Stimulated activated effector memory CD8-positive, alpha-beta T cell treated with anti-CD3 and anti-CD28 coated beads, Interleukin-12 subunit alpha, Interleukin-12 subunit beta, amount 100 ng/mL, for 72 hours (primary cell): ENCODE measurements at places on chromosomes 7 and 10.
A peak's percentile ranks its signal among the peaks of the same experiment; 100 is the strongest.

- DNase-seq, result no peak
Observed at GRCh38 chr7:142188846-142189245, 69.0 kb downstream of the PRSS58 start.

- DNase-seq, result no peak
Observed at GRCh38 chr10:29840516-29841276, 205.9 kb upstream of the SVIL start.

DNA sequence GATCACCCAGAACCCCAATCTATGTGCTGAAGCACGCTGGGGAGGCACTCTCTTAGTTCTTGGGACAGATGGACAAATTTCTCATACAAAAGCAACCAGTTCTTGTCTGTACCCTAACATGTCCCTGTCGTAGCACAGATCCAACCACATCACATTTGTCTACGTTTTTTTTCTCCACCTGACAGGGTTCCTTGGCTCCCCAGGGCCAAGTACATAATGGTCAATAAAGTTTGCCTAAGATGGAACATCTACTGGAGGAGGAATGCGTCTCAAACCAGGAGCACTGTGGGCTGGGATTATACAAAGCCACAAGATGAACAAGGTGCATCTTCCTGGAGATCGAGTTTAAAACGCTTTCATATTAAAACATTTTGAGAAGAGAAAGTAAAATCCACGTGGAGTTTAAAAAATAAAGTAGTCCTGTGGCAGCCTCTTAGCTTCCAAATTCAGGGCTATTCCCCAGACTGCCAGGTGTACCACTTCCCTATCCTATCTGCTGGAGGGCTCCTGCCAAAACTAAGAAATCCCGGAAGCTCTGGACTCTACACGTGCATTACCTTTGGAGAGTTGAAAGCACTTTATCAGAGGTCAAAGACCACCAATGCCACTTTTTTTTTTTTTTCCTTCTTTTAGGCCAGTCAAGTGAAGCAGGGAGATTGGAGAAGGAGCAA, 1.4 kb downstream of the TMEM243 start:
- no peak for DNase-seq

DNA sequence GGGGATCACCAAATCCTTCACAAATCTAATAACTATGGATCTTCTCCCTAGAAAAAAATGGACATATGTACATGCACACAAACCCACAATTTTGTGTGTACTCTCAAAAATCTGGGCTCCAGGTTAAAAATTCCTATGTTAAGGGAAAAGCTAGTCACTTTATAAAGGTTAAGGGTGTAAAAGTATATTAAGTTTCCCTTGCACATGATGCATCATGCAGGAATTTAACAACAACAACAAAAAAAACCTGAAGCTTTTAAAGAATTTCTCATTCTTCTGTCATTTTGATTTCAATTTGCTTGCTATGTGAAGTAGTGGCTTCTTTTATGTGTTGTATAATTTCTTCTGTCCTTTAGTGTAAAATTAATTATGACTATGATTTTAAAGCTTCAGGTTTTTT, 123.7 kb downstream of the CNOT4 start:
- no peak for DNase-seq

GRCh38 chr7:75931680-75932079, 16.7 kb downstream of the POR start:
- no peak for DNase-seq

- no peak for DNase-seq
Observed at GRCh38 chr7:129958643-129959470, 6.1 kb upstream of the UBE2H start.

DNA sequence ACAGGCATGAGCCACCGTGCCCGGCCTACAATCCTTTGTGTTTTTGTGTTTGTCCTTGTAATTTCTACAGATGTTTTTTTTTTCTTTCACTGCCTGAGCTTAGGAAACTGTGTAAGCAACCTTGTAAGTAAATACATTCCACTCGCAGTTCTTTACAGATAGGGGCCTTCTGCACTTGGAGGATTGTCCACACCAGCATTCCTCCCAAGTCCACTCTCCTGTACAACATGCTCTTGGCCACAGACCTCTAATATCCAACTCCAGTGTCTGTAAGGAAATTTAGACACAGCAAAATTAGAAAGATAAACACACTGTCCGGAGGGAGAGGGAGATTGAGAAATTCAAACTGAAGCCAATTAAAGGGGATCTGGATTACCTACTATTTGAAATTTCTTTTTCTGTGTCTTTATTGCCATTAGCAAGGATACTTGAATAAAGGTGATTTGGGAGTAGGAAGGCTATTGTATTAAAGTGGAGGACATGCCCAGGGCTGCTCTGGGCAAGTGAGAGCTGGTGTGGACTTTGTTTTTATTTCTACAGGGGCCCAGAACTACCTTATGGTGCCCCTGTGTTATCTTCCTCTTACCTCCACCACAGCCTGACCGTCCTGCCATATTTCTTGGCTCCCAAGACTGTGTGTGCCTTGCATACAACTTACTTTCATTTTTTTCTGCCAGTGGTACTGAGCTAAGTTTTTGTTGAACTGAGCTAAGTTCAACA, 9.7 kb downstream of the MXI1 start:
- no peak for DNase-seq

DNA sequence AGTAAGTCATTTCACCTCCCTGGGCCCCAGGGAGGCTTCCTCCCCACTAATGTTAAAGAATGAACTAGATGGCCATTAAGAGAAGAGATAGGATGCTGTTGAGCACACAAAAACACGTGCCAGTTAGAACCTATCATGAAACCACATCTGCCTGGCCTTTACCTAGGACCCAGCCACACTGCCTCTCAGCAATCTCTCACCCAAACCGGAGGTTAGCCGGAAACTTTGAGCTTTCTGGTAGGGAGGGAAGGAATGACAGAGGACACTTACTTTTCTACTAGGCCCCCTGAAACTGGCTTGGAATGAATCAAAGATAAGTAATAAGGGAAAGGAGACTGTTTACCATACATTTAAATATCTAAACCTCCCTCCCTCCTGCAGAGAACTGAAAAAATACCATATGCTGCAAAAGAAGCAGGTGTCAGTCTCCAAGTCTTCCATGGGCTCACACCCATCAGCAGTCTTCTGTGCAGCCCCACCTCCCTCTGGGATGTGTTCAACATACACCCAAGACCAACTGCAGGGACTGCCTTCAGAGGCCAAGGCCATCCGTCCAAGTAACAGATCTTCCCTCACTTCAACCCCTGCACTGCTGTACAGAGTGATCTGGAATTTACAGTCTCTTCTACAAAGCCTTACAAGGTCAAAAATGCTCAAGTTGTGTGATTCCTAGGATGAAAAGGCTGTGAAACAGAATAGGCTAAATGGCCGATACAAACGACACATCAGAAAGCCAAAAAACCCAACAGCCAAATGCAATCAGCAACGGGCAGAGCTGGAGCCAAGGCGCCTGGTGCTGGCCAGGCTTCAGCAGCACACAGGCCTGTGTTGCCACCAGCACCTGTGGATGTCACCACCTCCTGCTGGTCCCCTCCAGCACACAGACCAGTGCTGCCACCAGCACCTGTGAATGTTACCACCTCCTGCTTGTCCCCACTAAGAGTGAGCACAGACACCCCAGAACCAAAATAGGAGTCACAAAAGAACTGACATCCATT, 42.4 kb downstream of the SORBS1 start:
- no peak for DNase-seq

DNA sequence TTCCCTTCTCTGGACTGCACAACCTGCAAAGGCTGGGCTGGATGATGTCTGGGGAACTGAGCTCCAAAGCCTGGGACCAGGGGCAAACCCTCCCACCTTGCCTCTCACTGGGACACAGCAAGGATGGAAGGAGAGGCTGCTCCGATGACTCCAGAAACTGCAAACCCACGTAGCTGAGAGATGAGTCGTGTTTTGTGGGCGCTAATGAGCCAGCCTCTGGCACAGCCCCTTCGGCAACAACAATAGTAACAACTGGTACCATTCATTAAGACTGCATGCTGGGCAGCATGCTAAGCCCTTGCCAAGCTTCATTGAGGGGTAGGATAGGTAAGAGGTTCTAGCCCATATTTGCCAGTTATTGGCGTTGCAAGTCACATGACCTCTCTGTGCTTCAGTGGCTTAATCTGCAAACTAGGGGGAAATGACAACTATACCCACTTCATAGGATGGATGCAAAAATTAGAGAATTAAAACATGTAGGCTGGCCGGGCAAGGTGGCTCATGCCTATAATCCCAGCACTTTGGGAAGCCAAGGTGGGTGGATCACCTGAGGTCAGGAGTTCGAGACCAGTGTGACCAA, 145.9 kb downstream of the SH3PXD2A start:
- no peak for DNase-seq

DNA sequence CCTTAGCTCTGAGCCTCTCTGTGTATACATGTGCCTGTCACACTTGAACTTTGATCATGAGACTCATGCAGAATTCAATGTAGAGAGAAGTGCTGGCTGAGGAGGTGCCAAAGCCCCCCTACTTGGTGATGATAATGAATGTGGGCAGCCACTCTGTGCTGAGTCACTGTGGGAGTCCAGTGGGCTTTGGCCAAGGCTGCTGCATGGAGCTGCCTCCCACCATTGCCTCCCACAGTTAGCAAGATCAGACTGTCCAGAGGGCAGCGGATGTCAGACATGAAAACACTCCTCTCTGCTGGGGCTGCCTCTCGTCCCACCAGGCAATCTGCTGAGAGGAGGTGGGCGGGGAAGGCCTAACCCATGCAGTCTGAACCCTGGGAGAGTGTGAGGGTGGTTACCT, 180.3 kb downstream of the SH2D4B start:
- DNase-seq, result no peak

GRCh38 chr10:119222966-119223386, 15.6 kb downstream of the GRK5 start:
- no peak for DNase-seq

GRCh38 chr7:130732980-130733930, 752 bp downstream of the KLF14 start:
- no peak for DNase-seq

GRCh38 chr7:31028417-31028992, 23.6 kb upstream of the ADCYAP1R1 start:
- DNase-seq, result no peak

DNA sequence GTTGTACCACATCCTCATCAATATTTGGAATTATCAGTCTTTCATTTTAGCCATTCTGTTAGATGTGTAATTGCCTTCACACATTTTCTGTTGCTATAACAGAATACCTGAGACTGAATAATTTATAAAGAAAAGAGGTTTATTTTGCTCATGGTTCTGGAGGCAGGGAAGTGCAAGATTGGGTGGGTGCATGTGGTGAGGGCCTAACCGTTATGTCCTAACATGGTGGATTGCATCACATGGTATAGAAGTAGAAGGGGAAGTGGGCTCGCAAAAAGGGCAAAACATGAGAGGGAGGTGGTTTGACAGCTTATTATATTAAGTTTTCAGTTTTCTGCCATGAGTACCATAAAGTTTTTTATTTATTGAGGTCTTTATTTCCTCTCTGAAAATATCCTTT, 452.0 kb downstream of the ARL4A start:
- no peak for DNase-seq

- DNase-seq, result no peak
Observed at GRCh38 chr7:30510124-30511075, 5.8 kb upstream of the GGCT start.

- no peak for DNase-seq
Observed at GRCh38 chr7:108086546-108086945, 43.6 kb downstream of the LAMB4 start.

- peak; percentile 70 for DNase-seq
Observed at GRCh38 chr7:155764438-155764793, 47.8 kb downstream of the SHH start.

DNA sequence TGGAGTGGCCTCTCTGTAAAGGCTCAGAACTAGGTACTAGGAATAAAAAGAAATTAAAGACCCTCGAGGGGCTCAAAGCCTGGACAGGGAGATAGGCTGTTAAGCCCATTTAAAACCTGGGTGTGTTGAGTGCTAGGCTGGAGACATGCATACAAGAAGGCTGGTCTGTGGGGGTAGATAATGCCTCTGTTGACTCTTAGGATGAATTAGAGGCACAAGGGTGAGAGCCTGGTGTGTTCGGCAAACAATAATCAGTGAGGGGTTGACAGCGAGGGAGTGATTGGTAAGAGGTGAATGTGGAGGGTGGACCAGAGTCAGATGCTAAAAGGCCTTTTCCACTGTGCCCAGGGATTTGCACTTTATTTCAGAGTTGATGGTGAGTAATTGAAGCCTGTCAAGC, 12.7 kb downstream of the GSTO2 start:
- DNase-seq, result no peak

DNA sequence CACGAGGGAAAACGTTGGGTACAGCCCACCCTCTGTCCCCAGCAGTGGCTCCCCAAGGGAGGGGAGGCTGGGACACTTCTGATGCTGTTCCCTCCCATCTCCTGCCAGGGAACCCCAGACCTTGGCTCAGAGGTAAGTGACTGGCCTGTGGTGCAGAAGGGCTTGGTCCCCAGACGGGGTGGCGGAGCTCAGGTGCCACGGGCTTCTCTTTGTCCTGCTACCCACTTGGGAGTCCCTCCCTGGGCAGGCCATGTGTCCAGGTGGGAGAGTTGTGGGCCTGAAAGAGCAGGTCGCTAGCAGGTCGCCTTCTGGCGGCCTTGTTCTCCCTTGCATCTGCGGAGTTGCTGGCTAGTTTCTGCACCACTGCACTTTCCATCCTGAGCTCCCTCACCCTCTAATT, 10.1 kb downstream of the ATP5MF start:
- no peak for DNase-seq

GRCh38 chr10:84407388-84408049, 79.1 kb downstream of the CCSER2 start:
- no peak for DNase-seq

GRCh38 chr7:76997381-76998284, 34.5 kb downstream of the SPDYE17 start:
- peak; percentile 40 for DNase-seq

GRCh38 chr7:142438235-142438922, 180.5 kb upstream of the PRSS58 start:
- no peak for DNase-seq

DNA sequence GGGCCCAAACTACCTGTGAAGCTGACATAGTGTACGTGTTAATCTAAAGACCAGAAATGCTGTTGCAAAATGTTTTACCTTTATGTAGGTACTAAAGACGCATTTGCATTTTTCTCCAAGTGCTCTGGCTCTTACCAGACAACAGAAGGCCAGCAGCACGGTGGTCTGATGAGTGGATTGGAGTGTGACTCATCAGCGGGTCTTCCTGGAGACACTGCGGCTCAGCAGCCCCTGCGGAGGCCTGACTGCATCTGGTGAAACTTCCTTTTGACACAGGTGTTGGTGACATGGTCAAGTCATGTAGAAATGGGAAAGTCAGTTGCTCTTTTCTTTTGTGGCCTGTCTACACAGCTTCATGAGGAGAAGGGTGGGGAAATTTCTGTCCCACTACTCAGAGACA, 723.6 kb downstream of the INHBA start:
- no peak for DNase-seq

DNA sequence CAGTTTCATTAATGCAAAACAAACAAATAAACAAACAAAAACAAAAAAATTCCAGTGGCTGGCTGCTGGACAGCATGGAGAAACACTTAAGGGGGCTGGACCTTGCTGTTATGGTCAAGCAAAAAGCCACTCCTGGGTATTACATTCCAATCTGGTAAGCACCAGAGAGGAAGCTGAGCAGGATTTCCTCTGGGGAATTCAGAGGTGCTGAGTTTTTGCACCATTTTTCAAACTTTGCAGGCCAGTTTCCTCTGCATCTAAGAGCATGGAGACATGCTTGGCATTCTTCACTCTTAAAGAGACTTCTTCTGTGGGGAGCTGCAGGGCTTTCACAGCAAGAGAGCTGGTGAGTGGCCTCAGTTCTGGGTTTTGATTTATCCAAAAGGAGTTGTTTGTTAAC, 84.5 kb downstream of the FZD1 start:
- DNase-seq, result no peak
